ENCODE measurements at places on chromosomes 2 and 18.
A peak's percentile ranks its signal among the peaks of the same experiment; 100 is the strongest.

GRCh38 chr2:83851066-83851465 lies 608.0 kb downstream of the SUCLG1 start:
- DNase-seq = no peak

DNA sequence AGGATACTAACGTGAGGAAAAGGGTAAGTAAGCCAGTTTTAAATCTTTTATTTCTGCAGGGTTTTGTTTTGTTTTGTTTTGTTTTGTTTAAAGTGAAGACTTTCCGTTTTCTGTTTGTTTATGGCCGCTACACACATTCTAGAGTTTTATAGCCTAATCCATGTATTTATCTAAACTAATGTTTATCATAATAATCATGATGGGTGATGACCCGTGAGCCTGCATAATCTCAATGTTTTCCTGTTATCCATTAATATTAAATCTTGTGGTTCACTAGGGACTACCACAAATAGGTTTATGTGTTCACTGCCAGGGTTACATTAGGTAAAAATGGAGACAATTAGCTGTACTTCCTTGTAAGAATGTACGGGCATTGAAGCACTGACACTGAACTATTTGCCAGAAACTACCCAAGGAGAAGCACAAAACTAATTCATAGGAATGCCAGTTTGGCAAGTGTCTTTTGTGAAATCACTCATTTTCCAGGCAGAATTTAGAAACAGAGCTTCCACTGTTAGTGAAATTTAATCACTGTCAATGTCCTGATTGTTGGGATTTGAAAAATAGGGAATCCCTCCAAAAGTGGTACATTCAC lies 574.8 kb downstream of the LRP1B start:
- no peak for DNase-seq

GRCh38 chr2:69036926-69037325 lies 23.9 kb downstream of the ANTXR1 start:
- DNase-seq = no peak

DNA sequence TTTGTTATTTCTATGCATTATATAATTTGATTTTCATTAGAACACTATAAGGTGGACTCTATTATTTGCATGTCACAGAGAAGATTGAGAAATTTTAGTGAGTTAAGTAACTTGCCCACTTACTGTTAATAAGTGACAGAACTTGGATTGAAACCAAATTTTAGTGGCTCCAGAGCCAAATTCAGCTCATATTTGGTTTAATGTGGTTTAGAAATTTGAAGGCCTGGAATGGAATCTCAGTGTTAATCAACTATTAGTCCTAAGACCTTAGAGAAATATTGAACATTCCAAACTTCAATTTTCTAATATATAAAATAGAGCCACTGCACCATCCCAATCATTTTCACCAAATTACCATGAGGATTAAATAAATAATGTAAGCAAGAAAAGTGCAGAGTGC lies 281.6 kb downstream of the ZNF385B start:
- DNase-seq = no peak

DNA sequence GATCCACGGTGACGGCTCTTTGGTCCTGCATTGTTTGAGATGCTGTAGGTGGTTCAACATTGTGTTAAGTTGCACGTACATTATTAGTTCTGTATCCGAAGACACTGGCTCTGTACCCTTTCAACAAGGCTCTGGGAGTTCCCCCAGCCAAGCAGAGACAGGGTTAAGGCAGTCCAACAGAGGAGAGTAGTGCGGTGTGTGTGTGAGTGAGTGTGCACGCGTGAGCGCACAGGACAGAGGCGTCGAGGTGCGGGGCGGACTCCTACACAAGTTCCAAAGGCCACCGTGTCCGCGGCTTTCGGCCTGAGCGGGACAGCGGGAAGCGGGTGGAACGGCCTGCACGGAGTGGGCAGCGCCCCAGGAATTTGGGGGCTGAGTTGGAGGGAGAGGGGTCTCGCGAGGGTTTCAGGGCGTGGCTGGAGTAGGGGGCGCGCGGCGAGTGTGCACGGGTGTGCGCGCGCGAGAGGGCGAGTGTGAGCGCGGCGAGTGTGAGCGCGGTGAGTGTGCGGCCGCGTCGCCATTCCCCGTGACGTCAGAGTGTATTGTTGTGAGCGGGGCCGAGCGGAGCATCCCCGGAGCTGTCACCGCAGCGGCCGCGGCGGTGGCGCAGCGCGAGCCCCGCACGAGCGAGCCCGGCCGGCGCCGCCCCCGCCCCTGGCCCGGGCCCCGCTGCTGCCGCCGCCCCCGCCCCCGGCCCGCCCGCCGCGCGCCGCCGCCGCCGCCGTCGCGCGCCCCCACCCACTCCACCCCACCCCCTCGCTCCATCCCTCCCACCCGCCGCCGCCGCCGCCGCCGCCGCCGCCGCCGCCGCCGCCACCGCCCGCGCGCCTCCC lies at the start of gene ASXL3:
ASXL3 (plus strand) TSS at position 535 of the 833 bp plus-strand sequence. CDS start 413 bp downstream, outside the sequence.
- DNase-seq = peak; percentile 84

GRCh38 chr18:68925268-68925667 lies 127.4 kb downstream of the CCDC102B start:
- no peak for DNase-seq

DNA sequence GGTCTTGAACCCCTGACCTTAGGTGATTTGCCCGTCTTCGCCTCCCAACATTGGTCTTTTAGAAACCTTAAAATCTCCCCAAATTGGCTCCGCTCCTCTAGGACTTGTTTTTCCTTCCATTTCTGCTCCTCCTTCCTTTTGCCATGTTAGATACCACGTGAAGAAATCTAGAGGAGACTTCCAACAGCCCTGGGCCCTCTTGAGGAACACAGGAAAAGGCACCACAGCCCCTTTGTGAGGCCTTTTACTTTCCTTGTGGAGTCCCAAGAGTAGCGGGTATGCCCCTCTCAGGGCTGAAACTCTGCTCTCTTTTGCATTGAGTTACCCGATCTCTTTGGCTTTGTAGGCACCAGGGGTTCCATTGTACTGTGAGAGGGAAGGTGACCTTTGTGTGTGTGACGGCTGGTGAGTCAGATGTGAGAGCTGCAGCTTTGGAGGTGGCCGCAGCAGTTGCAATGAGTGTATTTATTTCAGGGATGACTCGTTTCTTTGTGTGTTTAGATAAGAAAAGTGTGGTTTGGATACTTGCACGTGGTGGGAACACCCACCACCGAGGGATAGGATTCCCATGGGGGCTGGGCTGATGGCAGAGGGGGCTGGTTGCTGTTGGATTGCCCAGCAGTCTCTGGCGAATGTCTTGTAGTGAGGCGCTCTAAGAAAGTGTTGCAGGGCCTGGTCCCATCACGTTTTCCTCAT lies 218.4 kb upstream of the HS6ST1 start:
- DNase-seq = no peak

DNA sequence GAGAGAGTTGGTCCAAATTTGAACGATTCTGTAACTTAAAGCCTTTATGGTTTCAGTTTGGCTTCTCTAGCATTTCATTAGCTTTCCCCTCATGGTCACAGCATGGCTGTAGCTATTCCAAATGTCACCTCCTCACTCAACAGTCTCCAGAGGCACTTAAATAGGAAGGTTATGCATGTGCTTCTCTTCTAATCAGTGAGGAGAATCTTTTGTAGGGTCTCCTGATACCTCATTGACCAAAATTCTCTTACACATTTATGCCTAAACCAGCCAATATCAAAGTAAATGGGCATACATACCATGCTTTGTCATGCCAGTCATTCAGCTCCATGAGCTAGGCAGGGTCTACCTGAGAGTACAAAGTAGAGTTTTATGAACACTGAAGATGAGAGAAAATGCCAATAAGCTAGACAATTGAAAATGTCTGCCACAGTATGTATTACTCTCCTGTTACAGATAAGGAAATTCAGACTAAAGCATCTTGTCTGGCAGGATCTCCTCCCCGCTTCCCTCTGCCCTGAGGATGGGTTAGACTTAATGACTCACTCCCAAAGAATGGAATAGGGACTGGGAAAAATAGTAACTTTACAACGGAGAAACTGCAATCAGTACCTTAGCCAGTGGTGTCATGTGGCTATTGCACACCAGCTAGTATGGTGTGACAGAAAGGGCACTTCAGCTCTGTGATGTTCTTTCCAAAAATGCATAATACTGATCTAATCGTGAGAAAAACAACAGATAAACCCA lies 15.4 kb downstream of the DSG2 start:
- no peak for DNase-seq

DNA sequence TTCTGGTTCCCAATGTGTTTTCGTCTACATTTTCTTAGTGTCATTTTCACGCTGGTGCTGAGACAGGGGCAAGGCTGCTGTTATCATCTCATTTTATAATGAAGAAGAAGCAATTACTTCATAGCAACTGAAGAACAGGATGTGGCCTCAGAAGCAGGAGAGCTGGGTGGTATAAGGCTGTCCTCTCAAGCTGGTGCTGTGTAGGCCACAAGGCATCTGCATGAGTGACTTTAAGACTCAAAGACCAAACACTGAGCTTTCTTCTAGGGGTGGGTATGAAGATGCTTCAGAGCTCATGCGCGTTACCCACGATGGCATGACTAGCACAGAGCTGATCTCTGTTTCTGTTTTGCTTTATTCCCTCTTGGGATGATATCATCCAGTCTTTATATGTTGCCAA lies 7.3 kb downstream of the IL36G start:
- DNase-seq = no peak

DNA sequence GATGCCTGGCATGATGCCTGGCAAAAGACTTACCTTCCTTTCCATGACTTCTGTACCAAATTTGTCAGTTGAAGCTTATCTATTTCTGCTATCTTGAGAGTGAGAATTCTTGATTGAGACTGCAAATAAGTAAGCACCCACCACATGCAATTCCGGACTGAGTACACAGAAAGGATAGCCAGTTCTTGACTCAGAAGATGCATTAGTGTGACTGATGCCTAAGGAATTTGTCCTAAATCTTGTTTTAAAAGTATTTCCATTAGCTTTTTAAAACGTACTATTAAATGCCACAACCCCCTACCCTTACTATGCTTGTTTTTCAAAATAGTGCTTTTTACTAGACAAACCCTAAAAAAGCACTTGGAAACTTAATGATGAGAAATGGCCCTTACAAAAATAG lies 545 bp downstream of the MPP4 start:
- DNase-seq = no peak

DNA sequence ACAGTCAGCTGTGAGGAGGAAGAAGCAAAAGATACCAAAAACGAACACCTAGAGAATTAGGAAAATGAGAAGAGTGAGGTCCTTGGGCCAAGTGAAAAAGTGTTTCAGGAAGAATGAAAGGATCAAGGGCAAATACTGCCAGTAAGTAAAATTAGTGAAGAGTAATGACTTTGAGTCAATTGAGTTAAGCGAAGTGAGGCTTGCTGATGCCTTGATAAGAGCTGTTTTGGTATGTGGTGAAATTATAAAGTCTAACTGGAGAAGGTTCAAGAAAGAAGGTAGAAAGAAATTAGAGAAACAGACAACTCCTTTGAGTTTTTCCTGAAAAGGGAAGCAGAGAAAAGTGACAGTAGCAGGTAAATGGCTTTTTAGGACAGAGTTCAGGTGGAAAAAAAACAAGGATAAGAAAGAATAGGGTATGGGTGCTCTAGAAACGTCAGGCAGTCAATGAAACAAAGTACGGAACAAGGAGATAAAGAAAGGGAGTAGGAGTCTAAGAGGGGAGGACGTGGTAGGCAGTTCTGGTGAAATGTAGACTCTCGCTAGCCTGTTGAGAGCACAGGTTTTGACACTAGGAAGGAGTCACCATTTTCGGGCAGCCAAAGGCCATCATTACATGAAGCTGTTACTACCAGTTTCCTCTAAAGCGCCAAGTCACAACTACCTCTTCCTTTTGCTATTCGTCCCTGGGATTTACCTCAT lies 42.9 kb downstream of the SMC6 start:
- no peak for DNase-seq

- DNase-seq = no peak
These were observed 83.2 kb upstream of the FRZB start for GRCh38 chr2:182949572-182950189.

DNA sequence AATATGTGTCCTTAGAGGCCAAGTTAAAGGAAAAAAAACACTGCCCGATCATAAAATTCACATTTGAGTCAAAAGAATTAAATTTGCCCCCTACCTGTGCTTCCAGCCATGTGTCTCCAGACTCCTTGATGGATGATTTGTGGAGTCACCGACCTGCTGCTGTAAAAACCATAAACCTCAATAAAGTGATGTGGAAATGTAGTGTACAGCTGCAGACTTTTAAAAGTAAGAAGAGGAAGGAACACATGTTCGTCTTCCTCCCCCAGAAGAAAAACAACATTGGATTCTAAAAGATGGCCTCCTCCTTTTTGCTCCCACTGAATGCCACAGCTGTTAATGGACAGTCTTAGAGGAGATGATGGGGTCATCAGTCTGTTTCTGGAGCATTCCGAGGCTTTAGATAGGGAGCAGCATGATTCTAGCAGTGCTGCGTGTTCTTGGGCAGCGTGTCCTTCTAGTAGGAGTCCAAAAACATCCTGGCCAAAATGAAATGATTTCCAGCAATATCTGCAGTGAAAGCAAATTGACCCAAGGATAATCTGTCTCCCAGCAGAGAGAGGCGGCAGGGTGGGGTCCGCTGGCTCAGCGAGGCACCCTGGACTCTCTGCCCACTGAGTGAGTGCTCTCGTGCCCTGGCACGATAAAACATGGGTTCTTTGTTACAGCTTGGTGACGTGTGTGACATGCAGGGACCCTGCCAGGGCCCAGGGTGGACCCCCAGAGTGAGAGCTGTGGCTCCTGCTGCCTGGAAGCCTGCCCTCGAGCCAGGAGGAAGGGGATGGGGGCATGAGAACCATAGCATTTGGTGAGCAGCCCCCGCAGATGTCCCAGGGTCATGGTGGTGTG lies 196.1 kb downstream of the FAM210A start:
- DNase-seq = no peak

DNA sequence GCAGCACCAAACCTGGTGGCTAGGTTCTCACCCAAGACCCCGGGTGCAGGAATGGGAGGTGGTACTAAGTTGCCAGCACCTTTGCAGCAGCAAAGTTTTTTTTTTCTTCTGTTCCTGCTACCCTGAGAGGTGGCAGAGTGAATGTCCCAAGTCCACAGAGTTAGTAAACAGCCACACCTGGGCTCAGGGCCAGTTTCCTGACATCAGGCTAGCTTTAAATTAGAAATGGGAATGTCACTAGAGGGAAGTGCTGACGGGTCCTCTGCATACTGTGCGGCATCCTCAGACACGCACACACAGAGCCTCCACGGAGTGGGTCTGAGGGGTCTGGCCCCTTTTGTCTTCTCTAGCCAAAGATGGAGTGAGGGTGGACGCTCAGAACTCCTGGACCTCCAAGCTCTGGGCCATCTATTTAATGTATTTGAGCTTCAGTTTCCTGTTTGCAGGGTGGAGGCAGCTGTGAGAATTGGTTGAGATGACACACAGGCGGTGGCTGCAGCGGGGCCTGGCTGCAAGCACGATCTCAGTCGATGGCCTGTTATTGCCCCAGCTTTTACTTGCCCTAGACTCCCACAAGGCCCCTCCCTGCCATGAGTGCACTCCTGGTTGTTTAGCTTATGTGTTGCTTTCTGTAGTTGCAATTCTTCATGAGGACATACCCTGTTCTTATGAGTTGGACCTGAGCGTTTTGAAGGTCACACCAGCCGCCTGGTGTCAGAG lies 751.4 kb upstream of the HS6ST1 start:
- no peak for DNase-seq

DNA sequence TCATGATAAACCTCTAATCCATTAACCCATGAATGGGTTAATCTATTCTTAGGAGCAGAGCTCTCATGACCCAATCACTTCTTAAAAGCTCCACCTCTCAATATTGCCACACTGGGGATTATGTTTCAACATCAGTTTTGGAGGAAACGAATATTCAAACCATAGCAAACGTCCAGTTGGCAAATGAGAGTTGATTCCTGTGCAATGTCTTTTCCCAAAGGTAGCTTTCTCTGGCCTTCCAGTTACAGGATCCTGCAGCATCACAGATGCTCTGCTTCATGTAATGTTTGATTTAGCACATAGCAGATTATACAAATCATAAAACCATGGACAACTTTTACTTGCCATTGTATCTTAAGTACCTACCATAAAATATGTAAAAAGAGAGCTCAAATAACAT lies 481.0 kb downstream of the TNS1 start:
- DNase-seq = no peak
